OCI-M1 (cell line): ENCODE measurements at places on chromosomes 2 and 18.

GRCh38 chr18:34787931-34788532 lies 77.9 kb downstream of the DTNA start:
- peak; percentile 83 for DNase-seq

DNA sequence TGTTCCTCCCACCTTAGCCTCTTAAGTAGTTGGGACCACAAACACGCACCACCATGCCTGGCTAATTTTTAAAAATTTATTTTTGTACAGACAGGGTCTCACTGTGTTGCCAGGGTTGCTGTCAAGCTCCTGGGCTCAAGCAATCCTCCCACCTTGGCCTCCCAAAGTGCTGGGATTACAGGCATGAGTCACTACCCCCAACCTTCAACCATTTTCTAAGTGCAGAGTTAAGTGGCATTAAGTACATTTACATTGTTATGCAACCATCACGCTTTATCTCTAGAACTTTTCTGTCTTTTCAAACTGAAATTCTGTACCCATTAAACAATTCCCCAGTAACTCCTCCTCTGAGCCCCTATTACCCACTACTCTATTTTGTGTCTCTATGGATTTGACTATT lies 45.9 kb upstream of the AFF3 start:
- DNase-seq, result no peak

DNA sequence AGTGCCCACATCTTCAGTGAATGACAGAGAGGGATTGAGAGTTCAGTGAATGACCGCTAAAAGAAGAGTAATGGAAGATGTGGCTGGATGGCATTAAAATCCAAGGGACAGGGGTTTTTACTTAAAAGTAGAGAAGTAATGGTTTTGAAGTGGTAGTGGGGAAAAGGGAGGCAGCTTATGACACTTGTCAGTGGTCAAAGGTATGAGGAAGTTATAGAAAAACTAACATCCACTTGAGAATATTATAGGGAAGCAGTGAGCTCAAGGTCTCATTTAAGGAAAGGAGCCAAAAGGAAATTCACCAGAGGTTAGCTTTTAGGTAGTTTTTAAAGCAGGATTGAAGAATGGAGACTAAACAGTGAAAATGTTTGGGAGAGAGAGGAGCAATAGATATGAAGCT lies 24.3 kb downstream of the CDK15 start:
- DNase-seq, result no peak

GRCh38 chr2:28927878-28928277 lies 33.4 kb downstream of the WDR43 start:
- no peak for DNase-seq

- no peak for DNase-seq
These were observed 138.3 kb downstream of the DDX1 start for GRCh38 chr2:15729709-15730544.

- DNase-seq, result no peak
These were observed 1296.0 kb upstream of the ZEB2 start for GRCh38 chr2:145815933-145816332.

- no peak for DNase-seq
These were observed 86.7 kb downstream of the LONRF2 start for GRCh38 chr2:100235581-100235980.

GRCh38 chr2:24048769-24049484 lies 614 bp upstream of the FKBP1B start:
- DNase-seq, result peak; percentile 54

DNA sequence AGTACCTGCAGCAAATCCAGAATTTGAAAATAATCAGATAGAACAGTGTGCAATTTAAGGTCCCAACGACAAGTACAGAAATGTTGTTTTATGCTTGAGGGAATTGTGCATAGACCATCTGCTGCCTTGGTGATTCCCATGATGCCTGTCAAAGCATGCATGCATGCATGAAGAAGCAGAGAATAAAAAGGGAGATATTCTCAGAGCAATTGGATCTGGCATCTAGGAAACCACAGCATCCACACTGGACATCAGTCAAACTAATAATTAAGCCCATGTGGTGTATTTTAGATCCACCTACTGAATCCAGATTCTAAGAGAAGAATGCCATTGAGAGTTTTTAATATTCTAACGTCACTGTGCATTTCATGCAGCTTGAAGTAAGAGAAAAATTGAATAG lies 361.2 kb downstream of the FSIP2 start:
- no peak for DNase-seq

DNA sequence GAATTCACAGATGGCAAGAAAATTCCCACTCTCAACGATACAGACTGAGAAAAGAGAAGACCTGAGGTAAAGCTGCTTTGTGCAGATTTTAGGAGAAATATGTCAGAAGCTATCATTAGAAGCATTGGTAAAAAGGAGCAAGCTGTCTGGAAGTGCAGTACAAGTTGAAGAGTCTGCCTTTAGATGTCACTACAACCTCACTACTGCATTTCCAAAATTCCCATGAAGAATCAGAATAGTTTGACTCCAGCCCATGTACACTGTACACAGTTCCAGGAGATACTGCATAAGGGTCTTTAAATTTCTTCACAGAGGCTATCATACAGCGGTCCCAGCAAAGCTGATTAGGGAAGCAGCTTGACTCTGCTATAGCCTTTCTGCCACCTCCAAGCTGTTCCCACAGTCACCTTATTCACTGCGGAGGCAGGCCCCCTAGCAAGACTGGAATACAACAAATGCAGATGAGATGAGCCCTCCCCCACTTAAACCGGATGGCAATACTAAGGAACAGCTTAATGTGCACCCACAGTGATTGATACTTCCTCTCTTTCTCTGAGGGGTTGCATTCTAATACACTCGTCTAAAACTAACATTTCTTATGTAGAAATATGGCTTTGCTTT lies 527.4 kb downstream of the TMEM182 start:
- peak; percentile 27 for DNase-seq

- DNase-seq, result no peak
These were observed 131.0 kb downstream of the PRKCE start for GRCh38 chr2:45782436-45782835.
